Colonic mucosa (tissue), 4 donors: ENCODE measurements at places on chromosomes 7 and 10. TPM values are rescaled to one million over a fixed set of nuclear protein-coding genes. Genes with fewer than 3 reads are reported as not detected.

GRCh38 chr7:124992851-124993562 lies 63.4 kb upstream of the POT1 start:
- DNase-seq, result no peak

DNA sequence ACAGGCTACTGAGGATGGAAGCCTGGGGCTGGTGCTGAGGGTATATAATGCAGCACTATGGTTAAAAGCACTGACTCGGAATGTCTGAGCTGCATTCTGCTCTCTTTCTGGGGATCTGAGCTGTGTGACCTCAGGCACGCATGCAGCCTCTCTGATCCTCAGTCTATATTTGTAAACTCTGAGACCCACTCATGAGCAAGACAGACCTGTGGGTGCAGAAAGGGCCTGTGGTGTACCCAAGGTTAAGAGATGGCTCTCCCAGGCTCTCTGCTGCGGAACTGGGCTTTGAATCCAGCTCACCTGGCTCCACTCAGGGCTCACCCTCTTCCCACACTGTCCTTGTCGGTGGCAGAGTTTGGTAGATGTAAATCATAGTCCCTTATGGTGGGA lies 89.9 kb downstream of the CHST15 start:
- DNase-seq, result peak; percentile 4

SPRN gene
- total RNA-seq, result not detected

DNA sequence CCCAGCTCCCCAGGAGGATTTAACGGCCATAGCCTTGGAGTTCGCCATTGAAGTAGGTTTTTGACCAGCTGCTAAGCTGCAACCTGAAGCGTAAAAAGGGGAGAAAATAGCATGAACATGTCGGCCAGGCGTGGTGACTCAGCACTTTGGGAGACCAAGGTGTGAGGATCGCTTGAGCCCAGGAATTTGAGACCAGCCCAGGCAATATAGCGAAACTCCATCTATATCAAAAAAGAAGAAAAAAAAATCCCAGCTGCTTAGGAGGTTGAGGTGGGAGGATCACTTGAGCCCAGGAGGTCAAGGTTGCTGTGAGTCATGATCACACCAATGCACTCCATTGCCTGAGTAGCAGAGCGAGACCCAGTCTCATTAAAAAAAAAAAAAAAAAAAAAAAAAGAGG lies 32.2 kb upstream of the MCU start:
- DNase-seq, result no peak

GRCh38 chr10:100969187-100970075 lies at the start of gene SEMA4G:
Gene SEMA4G, plus strand, starts transcription at chr10:100969504. Its CDS starts 3,409 bp downstream, at chr10:100972913.
- DNase-seq, result peak; percentile 62

GRCh38 chr10:69874449-69874848 lies 72.7 kb downstream of the COL13A1 start:
- DNase-seq, result no peak

DNA sequence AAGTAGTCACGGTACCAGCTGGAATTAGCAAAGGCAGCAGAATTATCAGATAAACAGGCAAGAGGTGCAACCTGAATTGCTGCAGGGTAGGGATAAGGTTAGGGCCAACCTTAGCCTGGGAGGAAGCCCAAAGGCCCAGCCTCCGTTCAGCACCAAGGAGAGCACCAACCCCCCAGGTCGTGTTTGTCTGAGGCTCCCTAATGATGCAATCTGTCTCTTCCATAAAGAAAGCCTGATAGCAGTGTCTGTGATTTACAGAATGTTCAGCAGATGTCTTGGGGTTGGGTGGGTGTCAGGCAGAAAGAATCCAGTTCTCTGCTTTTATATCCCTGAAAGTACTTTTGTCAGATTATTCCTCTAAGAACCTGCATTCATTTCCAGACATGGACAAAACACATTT lies 328.4 kb upstream of the AOAH start:
- DNase-seq, result peak; percentile 20

FAM25C gene
- not detected for total RNA-seq

DNA sequence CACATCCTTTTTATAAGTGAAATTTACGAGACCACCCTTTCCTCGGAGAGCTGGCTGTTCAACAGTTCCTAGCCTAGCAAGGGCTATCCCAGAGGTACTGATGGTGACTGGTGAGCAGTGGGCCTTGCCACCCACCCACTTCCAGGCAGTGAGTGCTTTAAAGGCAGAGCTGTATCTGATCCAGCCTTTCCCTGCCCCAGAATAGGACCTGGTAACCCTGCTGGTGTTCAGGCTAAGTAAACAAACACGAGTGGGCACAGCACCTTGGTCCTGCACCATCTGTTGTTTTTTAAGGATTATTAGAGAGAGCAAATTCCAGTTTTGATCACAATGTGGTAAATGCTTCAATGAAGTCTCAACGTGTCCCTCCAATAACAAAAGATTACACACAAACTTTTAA lies 75.7 kb downstream of the COBL start:
- no peak for DNase-seq

- no peak for DNase-seq
Measured at GRCh38 chr10:98013122-98013521, 17.3 kb downstream of the CRTAC1 start.

CPVL gene
- 4.9 TPM for total RNA-seq

DNA sequence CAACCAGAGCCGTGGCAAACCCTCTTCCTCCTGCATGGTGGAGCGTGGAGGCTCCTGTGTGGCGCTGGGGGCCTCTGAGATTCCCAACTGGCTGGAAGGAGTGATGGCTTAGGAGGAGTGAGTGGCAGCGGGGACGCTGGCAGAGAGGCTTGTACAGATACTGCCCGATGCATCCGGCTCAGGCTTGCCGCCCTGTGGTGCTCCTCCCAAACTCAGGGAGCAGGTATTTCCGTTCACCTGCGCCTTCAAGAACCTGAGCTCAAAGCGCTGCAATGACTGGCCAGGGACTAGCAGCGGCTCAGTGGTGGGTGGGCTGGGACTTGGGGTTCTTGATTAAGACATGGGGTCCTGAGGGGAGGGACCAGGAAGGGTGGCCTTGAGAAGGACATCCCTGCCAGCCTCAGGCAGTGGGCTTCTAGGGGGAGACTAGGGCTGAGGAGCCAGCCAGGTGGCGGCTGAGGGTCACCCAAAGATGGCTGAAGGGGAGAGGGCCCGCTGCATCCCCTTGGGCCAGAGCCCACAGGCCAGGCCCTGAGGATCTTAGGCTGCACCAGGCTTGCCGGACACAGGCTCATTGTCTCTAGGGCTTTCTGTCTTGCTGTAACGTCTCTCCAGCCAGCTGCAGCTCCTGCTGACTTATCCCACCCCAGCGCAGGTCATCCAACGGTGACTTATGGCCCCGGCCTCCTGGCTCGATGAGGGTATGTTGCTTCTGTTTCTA lies 3.2 kb downstream of the ZNF775 start:
- peak; percentile 72 for DNase-seq

DNA sequence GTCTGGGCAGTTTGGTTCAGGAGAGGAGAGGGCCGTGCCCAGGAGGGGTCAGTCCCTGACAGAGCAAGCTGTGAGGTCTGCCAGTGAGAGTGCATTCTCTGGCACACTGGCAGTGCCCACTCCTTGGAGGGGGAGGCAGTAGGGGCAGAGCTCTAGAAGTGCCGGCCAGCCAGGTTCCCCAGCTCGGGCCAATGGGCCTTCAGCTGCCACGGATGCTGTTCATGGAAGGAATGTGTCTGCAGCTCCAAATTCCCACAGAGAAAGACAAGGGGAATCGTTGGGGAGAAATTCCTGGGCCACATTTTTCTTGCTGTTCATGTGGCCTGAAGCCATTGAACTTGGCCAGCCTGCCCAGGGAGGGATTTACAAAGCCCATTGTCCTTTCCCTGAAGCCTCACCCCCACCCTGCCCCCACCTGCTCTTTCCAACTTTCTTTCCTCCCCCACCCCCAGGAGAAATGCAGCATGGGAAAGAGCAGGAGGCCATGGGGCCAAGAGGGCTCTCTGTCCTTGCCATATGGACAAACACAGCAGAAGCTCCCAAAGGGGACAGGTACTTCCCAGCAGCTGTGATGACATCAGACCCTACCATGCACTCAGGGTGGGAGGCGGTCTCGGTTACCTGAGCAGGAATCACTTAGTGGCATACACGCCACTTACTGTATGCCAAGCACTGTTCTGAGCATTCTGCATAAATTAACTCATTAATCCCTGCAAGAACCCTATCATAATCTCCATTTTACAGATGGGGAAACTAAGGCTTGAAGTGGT lies 70.7 kb downstream of the ARHGAP22 start:
- no peak for DNase-seq

- DNase-seq, result no peak
Measured at GRCh38 chr10:118965645-118966044, 63.9 kb upstream of the NANOS1 start.

DNA sequence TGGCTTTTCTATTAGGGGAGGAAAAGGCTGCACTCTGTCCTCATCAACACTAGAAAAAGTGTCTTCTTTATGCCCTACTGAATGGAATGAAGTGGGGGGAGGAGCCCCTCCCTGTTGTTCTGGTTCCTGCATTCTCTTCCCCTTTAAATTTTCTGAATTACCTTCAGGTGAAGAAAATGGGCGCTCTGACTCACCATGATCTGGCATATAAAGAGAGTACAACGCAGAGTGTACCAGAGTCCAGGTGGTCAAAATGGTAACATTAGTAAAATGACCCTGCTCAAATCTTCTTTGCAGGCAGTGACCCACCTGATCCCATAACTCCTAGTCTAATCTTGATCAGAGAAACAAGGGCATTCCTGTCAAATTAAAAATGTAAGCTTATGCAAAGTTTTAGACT lies 80.7 kb downstream of the THSD7A start:
- DNase-seq, result no peak

FAM53B gene
- 45.2 TPM for total RNA-seq

ATXN7L1 gene
- total RNA-seq, result 15.1 TPM

CALML3 gene
- 0.40 TPM for total RNA-seq

DNA sequence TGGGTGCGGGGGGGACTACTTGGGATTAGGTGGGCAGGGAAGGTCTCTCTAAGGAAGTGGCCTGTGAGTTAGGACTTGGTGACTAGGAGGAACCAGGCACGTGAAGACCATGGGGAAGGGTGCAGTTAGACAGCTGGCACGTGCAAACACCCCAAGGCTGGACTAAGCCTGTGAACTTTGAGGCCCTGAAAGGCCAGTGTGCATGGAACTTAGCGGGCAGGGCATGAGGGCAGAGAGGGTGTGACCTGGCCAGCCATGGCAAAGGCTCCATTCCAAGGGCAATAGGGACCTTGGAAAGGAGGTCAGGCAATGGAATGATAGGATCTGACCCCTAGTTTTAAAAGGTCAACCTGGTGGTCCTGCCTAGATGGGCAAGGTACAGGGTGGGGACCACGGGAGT lies 158.4 kb upstream of the PCBD1 start:
- DNase-seq, result no peak

DNA sequence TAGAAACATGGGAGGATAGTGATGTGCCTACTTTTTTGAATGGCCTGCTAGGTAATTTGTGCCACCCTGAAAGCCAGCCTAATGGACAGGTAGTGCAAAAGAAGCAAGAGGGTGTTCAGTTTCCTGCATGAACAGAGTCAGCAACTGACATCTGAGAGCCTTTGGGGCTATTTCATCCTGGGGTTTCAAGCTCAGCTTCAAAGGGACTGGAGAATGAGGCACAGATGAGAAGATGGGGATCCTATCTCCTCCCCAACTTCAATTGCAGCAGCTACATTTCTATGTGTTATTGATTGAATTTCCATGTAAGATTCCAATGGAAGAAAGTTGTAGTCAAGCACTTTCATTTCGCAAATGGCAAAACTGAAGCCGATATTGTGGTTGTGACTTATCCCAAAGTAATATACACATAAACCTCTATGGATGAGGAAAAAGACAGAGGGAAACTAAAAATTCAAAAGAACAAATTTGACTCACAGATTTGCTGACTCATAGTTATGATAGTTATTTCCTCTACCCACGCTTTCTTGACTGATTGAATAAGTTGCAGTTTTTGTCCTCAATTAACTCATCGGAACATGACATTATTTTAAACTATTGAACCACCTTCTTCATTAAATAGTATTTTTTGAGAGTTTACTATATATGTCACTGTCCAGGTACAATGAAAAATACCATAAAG lies 42.6 kb upstream of the NRP1 start:
- DNase-seq, result no peak

IRF5 gene
- total RNA-seq, result 9.7 TPM

DNA sequence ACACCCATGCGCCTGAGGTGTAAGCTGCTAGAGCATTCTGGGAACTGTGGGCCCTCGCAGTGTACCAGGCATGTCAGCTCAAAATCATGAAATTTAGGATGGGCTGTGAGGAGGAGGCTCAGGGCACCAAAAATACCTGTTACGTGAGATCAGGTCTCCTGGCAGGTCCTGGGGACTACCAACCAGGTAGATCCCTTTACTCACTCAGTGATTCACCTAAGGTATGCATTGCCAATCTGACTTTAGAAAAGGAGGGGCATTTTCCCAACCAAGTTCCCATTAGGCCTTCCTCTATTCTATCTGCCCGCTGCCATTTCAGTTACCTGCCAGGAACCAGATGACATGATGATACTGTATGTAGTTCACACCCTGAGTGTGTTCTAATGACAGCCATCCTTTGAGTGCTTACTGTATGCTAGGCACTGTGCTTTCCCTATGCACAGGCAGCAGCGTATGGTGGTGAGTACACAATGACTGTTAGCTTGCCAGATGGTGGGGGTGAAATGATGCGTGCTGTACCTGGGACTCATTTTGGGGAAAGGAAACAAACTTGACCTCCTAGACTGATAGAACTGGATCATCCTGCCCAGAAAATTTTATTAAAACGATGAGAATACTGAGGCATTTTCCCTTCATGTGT lies 62.0 kb downstream of the CFAP58 start:
- no peak for DNase-seq

- DNase-seq, result no peak
Measured at GRCh38 chr7:141262101-141263090, 188.5 kb downstream of the TMEM178B start.

PPP1R17 gene
- total RNA-seq, result not detected

DNA sequence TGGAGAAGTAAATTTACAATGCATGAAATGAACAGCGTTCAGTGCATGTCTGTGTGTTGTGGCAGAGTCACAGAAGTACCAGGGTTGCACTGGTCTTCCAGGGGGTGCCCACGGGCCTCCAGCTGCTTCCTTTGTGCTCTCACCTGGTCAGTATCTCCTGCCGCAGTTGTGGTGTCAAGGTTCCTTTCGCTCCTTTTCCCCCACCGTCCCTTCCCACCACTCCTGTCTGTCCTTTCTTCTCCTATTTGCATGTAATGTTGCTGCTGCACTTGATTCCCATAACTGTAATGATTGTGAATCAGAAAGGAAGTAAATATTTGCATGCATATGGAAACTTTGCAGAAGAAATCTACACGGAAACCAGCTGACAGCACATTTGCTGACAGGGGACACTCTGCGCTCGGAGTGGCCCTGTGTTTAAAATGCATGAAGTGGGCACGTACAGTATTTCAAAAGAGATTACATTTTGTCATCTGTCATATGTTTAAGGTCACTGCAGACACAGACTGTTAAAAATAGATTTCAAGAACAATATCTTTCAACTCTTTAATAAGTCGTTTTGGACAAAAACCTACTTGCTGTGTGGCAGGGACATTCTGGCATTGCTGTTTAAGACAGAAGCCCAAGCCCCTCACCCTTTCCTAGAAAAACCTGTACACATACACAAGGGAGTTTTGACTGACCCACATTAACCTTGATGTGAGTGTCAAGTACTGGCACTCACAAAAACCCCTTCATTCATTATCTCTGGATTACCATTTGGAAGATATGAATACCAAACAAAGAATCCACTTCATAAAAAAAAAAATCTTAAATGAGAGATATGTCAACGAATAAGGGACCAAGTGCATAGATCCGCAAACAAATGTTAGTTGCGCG lies 336.7 kb upstream of the KLF6 start:
- no peak for DNase-seq
